Foreskin keratinocyte (primary cell): ENCODE measurements at places on chromosomes 4 and X.

GRCh38 chr4:149293046-149293649 lies 522.5 kb downstream of the IQCM start:
- DNase-seq = no peak

GRCh38 chr4:1333256-1333655 lies 13.8 kb upstream of the UVSSA start:
- no peak for DNase-seq

DNA sequence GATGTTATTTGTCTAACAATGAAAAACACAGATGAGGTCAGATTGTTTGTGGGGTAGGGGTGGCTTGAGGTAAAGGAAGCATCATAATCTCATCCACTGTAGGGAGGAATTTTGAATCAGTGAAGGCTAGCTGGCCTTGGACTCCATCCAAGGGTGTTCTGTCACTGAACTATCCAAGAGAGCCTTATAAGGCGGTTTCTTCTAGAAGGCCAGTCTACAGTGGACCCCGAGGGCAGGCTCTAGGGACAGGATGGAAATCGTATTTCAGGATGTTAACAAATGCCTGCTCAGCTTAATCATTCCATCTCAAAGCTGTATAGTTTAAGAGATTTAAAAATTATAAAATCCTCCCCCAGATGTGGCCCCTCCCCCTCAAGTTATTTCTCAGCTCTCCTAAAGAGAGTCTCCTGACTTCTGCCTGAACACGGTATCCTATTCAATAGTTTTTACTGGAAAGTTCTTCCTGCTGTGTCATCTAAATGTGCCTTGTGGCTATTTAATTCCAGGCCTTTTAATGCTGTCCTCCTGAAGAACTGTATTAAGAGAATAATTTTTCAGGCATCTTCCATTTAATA lies 8.0 kb downstream of the IGFBP7 start:
- DNase-seq = peak; percentile 64

- no peak for DNase-seq
These were observed 7.2 kb downstream of the CTSO start for GRCh38 chr4:155946486-155946885.

- DNase-seq = no peak
These were observed 192.5 kb downstream of the ASMT start for GRCh38 chrX:1807301-1807731.

DNA sequence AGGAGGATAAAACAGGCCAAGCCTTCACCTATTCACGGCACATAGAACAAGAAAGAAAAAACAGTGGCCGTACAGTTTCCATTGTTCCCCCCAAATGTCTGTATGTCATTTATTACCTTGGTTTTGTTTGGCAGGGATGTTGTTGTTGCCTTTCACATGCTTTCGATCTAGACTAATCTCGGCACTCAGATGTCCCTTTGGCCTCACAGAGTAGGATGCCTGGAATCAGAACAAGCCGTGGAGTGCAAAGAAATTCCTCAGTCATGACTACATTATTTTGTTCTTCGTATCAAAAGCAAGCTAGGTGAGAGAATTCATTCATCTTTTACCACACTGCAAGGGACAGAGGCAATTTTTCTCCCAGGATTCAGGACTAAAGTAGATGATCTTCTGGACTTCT lies 106.9 kb downstream of the SMIM20 start:
- peak; percentile 16 for DNase-seq

GRCh38 chr4:168664242-168664891 lies 167.5 kb downstream of the PALLD start:
- DNase-seq = no peak

DNA sequence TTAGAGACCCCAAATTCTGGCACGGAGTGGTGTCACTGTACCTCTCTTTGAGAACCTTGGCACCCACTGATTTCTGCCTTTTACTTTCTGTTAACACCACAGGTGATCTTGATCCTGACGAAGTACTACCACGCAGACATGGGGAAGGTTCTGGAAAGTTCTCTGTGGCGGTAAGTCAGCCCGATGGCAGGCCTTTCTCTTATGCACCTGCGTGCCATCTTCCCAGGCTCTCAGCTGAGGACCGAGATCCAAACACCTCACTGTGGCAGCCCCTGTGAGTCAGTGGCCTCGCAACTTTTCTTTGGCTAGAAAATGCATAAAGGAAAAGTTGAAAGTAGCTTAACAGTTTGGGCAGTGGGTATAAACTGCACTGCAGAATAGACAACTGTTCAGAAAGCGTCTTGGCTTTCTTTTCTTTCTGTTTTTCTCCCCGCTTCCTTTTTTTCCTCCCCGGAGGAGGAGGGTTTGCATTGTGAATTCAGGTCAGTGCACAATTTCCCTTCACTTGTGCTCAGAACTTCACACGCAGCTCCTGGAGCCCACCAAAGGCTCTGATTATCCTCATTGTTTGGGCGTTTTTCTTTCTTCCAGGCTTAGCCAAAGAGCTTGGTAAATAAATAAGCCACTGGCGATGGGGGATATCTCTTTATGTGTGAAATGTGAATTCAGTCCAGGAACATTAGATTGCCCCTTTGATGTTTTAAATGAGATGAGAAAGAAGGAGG lies 38.4 kb downstream of the PSAPL1 start:
- no peak for DNase-seq

GRCh38 chr4:185201977-185202962 lies 1.5 kb downstream of the CFAP97 start:
- DNase-seq = no peak

DNA sequence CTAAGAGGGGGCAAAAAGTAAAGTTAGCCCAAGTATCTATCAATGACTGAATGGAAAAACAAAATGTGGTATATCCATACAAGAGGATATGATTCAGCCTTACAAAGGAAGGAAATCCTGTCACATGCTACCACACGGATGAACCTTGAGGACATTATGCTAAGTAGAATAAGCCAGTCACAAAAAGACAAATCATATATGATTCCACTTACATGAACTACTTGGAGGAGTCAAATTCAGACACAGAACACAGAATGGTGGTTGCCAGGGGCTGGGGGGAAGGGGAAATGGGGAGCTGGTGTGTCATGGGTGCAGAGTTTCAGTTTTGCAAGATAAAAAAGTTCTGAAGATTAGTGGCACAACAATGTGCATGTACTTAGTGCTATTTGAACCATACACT lies 101.8 kb downstream of the SH3KBP1 start:
- no peak for DNase-seq

GRCh38 chr4:54228961-54229501 lies at the start of gene PDGFRA:
TSS of gene PDGFRA (plus strand) at chr4:54229293. CDS start at chr4:54258769, 29,476 bp downstream.
- no peak for DNase-seq

DNA sequence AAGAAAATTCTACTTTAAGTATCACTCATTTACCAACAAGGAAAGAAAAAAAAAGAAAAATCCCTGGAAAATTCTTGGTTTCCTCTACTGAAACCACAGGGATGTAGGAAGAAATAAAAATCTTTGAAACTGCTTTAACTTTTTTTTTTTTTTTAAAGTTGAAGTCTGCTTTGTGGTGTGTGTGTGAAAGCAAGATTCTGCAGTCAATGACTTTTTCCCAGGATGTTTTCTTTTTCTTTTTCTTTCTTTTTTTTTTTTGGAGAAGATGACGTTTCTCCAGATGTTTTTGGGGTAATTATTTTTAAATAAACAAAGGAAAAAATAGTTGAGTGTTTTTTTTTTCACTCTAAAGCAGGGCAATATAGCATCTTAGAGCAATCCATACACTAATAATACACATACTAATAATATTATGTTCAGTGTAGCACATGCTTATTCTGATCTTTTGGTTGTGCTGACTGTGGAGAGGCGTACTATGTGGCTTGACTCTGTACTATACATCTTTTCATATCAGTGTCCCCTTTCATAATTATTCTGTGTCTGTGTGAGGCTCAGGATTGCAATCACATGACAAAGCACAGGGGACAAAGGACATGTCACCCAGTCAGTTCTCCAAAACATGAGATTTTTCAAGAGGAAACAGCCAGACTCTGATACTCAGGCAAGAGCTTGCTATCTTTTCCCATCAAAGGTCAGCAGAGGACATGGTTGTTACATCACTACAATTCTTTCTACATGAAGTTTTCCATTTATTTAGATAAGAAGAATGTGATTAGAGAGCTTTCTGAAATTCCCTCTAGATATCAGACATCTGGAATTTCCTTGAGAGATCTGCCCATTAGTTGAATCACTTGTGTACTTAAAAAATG lies 111.0 kb downstream of the PDE5A start:
- no peak for DNase-seq

GRCh38 chr4:145625677-145626622 lies 6.8 kb downstream of the MMAA start:
- DNase-seq = no peak

GRCh38 chrX:17597836-17598439 lies 139.4 kb upstream of the SCML1 start:
- no peak for DNase-seq

DNA sequence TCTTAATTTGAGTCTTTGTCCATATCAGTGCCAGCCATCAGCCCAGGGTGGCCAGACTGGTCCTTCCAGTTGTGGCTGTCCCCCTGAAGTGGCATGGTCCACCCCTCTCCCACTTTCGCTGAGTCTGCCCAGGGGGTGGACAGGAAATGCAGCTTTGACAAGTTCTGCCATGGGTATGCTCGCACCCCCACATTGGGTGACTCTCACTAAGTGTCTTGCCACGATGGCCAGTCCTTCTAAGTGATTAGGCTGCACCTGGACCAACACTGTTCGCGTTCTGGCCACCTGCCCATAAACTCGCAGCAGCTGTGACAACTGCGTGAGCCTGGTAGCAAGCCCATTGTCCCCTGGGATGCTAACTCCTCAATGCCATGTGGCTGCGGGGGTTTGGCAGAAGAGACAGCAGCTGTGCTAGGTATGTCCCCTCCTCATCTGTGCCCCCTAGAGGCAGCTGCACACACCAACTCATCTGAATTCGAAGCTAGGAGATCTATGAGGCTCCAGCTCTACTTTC lies 10.0 kb upstream of the LNX1 start:
- peak; percentile 7 for DNase-seq

GRCh38 chr4:57491388-57491787 lies 381.2 kb upstream of the IGFBP7 start:
- DNase-seq = no peak

GRCh38 chrX:102580891-102581290 lies 18.4 kb upstream of the ARMCX5 start:
- DNase-seq = no peak

- DNase-seq = no peak
These were observed 21.5 kb downstream of the SPON2 start for GRCh38 chr4:1150875-1151274.

GRCh38 chr4:6271701-6272465 lies 2.2 kb downstream of the WFS1 start:
- no peak for DNase-seq

DNA sequence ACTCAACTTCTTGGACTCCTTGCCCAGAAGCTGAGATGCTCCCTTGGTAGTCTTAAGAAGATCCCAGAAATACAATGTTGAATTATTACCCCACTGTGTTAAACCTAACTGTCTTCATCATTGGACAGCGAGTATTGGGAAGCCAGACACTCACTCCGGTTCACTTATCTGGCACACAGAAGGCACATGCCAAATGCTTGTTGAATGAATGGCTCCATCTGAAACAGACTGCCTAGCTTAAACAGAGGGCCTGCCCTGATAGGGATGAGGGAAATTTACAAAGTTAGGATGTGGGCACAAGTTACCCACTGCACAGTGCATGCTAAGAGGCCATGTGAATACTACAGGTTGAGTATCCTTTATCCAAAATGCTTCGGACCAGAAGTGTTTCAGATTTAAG lies 79.3 kb downstream of the RASL11B start:
- DNase-seq = no peak

DNA sequence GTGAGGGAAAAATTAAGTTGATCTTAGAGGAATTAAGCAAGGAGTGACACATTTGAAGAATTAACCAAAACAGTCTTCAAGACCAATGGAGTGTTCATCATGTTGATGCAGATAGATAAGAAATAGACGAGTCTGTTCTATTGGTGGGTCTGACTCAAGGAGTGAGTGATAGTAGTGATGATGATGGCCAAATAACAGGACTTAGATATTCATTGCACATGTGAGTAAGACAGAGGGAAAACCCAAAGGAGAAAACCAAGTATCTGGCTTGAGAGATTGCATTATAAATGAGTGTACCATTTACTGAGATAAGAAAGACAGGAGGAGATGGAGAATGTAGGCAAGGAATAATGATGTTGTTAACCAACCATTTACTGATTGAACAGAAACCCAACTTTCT lies 321.3 kb downstream of the ADGRL3 start:
- DNase-seq = no peak

DNA sequence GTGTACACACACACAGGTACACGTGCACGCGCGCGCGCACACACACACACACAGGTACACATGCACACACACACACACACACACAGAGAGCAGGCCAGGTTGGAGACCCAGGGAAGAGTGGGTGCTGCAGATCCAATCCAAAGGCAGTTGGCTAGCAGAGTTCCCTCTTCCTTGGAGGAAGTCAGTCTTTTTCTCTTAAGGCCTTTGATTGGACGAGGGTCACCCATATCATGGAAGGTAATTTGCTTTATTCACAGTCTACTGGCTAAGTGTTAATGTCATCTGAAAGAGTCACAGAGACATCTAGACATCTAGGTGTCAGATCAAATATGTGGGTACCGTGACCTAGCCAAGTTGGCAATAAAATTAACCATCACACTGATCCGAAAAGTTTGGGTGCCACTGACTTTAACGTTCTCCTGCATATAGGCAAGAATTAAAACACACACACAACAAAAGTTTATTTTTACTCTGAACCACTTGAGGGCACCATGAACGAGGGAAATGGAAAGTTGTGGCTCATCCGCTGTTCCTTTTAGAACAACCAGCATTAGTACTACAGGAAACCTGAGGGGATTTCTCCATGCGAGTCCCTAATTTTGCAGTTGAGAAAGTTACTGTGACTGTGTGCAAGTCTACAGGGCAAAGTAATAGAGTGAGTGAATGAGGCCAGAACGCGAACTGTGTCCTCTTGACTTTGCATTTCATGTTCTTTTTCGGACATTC lies 66.0 kb upstream of the STOX2 start:
- DNase-seq = peak; percentile 21

DNA sequence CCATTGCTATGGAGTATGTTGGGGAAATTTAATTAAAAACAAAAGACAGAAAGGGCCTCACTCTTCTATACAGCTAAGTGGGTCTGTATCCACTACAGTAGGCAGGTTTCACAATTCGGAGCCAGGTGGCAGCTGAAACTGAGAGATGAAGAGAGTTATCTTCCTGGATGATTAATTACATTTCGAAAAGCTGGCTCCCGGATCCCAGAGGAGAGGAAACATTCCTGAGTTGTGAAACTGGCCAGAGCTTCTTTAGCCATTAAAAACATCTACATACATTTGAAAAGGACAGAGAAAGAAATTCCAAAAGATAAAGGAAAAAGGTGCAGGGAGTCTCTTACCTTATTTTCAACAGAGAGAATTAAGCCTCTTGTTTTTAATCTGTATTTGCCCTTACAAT lies 15.5 kb upstream of the PDZD4 start:
- DNase-seq = no peak

GRCh38 chr4:188876881-188877280 lies 737.6 kb downstream of the TRIML1 start:
- no peak for DNase-seq

DNA sequence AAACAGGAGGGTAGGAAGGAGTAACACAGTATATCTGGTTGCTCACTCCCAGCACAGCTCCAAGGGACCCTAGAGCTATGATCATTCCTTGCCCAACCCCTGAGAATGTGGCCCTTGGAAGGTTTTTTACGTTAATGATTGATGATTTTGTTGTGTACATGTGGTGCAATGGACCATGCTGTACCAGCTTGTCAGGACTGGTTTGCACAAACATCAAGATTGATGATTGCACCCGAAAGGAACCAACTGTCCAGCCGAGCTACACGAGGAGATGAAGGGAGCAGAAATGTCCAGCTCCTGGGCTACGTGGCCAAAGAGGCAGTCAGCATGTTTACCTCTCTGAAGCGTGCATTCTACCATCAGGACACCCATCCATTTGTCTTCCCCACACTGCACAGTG lies 83.2 kb upstream of the USP9X start:
- no peak for DNase-seq
